Natural killer cell treated with Interleukin-12 subunit alpha and Interleukin-12 subunit beta and Interleukin-15 and Interleukin-18, amount 100 ng/mL, for 72 hours (primary cell): ENCODE measurements at places on chromosomes 4 and X. TPM values are rescaled to one million over a fixed set of nuclear protein-coding genes. Genes with fewer than 3 reads are reported as not detected.

DNA sequence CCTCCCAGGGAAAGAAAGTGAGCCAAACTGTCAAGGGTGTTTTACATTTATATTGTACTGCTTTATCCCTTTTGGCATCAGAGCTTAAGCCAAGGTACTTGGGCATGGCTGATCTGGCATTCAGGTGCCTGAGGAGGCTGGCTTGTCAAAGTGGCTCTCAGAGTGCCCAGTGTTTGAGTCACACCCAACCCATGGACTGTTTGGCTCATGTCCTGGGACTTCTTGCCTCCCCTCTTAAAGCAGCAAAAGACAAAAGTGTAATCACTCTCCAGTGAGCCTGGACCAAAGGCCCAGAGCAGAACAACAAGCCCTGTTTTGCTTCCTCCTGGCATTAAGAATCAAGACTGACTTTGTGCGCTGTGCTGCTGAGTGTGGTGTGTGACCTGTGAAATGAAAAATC is 311.7 kb upstream of the TAPT1 start:
- no peak for DNase-seq

Gene ZNF711
- total RNA-seq, result 0.36 TPM

Gene TIGD4
- 0.36 TPM for total RNA-seq

Gene ZNF732
- not detected for total RNA-seq

GRCh38 chr4:7354927-7355326 is 79.8 kb downstream of the PSAPL1 start:
- DNase-seq, result no peak

DNA sequence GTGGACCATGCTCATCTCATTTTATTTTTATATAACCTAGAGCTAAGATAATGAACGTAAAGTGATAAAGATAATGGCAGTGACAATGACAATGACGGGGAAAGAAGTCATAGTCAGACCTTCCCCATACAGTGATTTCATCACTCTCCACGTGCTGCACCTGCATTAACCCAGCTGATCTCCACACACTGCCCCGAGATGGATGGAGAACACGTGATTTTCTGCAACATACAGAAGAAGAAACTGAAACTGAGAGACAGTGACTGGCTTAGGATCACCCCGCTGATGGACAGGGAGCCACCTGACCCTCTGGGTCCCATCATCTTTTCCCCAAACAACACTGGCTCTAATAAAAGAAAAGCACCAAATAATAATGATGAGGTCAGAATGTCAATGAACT is 22.0 kb downstream of the EVC2 start:
- no peak for DNase-seq

DNA sequence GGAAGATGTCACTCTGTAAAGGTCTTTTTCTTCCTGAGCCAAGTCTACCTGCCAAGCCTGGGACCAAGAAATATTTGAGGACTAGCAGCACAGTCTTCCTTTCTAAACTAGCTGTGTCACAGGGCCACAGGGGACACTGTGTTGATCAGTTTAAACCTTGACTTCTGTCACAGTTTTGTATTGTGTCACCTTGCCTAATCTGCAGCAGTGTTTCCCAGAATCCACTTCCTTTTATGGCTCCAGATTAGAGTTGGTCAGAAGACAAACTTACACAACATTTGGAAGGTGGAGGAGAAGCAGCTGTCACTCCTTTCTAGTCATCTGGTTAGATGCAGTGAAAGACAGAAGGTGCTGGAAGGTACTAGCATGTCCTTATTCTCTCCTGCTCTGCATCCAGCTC is 143.1 kb upstream of the BCOR start:
- no peak for DNase-seq

GRCh38 chr4:93437991-93438390 is 390.6 kb upstream of the ATOH1 start:
- no peak for DNase-seq

- no peak for DNase-seq
Measured at GRCh38 chrX:24934279-24934678, 81.5 kb downstream of the ARX start.

DNA sequence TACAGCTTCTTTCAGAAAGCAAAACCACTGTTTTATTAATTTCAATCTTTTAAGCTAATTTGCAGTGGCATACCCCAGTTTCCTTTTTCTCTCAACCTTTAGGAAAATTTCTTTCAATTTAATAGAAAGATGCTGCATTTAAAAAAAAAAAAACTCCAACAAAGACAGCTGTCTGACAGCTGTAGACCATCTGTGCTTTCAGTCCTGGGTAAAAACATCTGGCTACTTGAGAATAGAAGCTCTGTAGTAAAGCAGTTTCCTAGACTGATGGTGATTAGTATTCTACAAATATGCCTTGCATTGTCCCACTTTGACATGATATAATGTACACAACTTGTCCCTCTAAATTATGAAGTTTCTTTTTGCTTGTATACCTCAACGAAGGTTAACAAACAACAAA is 197.8 kb downstream of the EDA start:
- DNase-seq, result no peak

DNA sequence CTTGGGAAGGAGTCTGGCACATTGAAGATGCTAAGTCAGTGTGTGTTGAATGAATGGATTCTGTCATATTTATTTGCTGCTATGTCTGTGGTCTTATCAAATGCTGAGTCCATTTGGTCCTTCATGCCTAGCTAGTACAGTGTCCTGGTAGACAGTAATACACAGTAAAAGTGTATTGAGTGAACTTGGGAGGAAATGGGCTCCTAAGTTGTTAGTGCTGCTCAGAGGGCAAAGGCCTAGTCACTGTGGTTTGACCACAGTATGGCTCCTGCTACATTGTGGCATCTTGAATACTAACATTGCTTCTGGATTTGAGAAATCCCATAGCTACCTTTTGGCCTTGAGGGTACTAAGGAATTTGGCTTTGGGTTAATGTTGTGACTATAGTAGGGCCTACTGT is 33.9 kb downstream of the MTM1 start:
- no peak for DNase-seq

DNA sequence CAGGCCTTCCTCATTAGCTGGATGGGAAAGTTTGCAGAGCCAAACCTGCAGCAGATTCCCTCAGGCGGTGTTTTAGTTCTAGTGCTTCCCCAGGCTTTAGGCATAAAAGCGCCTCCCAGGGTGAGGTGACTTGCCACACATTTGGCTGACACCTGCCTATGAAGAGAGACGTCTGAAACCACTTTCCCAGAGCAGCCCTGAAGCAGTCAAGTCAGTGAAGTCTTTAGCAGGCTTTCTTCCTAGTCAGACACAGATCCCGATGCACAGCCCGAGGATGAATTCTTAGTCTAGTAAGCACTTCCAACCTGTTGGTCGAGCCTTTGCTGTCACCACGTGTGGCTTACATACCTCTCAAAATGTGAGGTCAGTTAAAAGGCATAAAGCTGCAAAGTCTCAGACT is 484.1 kb downstream of the SMARCA1 start:
- no peak for DNase-seq

DNA sequence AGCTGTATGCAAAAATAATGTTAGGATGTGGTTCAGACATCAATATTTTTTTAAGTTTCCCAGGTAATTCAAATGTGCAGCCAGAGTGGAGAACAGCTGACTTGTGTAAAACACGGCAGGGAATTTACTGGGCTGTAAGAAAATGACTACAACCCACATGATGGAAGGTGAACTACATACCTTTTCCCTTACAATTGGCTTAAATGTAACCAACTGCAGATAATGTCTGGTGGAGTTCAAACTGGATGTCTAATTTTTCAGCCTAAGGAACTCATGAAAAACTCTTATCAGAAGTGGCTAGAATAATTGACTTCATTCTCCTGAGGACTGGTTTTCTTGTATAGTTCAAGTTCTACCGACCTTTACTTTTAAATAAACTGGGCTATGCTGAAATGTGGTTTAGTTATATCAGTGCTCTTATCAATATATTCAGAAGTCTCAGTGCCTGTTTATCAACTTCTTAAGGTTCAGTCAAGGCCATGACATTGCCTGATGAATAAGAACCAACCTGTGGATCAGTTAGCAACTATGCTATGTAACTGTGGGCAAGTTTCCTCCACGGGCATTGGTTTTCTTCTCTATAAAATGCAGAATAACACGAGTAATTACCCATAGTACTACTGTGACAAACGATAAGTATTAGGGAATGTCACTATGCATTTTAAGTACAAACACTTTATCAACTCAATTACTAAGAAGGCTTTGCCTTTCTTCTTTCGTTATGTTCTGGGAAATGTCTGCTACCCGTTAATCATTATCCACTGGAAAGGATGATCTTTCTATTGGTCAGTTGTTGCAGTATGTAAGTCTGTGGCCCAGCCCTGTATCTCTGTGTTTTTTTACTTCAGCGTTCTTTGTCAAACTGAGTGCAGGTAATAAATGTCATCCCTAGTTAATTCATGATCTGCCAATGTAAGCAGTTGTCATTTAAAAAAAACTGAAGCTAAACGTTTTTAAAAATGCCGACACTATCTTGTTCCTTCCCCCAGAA is 181.6 kb downstream of the PCDH7 start:
- no peak for DNase-seq

Gene GPAT3
- 0.93 TPM for total RNA-seq

Gene BMP15
- not detected for total RNA-seq

GRCh38 chr4:158934996-158935669 is 166.3 kb downstream of the FNIP2 start:
- no peak for DNase-seq

Gene PDGFRA
- total RNA-seq, result 0.05 TPM

DNA sequence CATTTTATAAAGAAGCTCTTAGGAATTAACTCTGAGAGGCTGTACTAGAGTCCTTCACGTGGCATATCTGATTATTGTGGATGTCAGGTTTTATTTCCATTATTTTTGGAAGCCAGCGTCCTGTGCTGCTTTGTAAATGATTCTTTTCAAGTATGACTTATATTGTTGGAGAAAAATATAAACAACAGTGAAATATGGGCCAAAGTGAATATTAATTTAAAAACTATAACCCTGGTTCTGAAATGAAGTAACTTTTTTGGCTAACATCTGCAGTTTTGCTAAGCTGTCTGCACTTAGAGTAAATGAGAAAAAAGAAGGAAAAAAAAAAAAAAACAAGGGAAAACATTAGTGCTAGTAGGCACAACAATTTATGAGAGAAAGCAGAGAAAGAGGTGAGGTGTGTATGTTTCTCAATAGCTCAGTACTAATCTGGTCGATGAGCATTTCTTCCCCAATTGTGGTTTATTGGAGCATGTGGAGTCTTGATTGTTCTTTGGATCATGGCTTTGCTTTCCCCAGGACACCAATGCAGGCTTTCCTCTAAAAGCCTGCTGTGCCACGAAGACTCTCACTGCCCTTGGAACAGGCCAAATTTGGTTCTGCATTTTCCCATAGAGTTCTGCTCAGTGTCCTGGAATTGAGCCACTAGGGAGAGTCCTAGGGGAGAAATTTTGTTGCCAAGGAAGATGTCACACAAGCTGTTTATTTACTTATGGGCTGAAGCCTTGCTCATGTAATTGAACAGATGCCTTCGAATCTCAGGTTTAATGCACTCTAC is 273.3 kb downstream of the DKK2 start:
- no peak for DNase-seq

DNA sequence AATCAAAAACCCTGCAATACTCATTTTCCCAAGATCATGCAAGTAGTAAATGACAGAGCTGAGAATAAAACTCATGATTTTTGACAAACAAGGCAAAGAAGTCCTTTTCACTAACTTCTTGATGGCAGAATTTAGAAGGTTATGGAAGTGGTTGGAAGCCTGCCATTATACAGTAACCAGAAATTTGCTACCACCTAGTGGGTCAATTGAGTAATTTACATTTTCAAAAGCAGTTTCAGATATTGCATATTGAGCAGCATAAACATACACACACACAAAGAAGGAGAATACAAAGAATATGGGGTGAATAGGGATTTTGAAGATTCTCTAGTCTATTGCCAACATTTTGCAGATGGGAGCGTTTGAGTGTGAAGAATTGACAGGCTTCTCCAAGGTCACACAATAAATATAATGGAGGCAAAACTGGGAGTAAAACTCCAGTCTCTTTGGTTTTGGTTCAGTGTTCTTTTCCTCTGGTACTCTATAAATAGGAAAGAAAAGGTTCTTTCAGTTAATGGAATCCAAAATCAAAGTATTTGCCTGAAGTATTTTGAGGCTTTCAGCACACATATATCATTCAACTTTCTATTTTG is 70.2 kb downstream of the GC start:
- no peak for DNase-seq

DNA sequence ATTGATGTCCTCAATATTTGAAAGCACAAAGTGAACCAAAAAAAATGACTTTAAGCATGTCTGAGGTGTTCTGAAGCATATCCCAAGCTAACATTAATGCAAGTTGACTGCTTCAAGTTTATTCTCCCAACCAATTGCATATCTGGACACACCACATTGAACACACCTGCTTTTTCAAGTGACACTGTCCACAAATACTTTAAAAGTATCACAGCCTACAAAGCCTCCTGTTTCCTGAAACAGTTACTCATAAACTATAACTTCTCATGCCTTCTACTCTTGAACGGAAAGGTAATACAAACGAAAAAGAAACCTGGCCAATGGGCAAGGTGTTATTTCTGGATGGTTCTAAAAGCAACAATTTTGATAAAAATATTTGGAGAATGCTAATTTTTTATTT is 1.1 kb downstream of the CDKL2 start:
- DNase-seq, result no peak

- DNase-seq, result no peak
Measured at GRCh38 chr4:53752124-53752523, 160.8 kb upstream of the LNX1 start.

DNA sequence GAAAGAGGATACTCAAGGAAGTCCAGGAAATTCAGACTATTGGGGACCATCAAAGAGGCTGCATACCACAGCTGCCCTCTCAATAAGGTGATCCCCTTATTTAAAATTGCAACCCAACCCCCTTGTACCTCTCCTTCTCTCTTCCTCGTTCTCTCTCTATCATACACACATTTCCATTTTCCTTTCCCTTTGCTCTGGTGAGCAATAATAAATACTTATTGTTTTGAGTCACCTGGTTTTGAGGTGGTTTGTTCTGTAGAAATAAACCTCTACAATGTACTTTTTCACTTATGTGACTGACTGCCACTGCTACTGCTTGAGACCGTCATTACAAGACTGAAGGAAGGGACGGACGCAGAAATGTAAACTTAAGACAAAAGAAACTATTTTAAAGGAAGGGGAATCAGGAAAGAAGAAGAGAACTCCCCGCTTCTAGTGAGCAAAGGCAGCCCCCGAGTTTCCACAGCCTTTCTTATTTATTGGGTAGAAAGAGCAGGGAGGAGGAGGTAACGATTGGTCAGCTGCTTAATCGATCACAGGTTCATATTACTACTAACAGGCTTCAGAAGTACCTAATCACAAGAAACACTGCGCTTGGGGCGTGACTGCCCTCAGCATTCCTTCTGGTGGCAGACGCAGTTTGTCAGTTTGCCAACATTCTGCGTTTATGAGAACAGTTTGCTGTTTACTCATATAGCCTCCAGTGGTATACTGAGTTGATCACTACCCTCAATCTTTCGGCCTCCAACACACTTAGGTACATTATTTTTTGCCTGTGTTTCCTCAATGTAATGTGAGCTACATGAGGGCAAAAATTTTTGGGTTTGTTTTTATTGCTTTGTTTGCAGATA is 16.9 kb upstream of the TMEM165 start:
- no peak for DNase-seq

Gene PGAM4
- not detected for total RNA-seq

Gene CLTRN
- not detected for total RNA-seq

GRCh38 chr4:85243857-85244256 is 231.1 kb upstream of the ARHGAP24 start:
- no peak for DNase-seq

- DNase-seq, result no peak
Measured at GRCh38 chrX:128599632-128600031, 547.4 kb upstream of the ACTRT1 start.
